MCF 10A (cell line): ENCODE measurements at places on chromosomes 13 and 19. TPM values are rescaled to one million over a fixed set of nuclear protein-coding genes. Genes with fewer than 3 reads are reported as not detected.

SPATA13 gene
- 2.2 TPM in 2 replicates for total RNA-seq

HTR2A gene
- total RNA-seq = not detected in 2 replicates

NKPD1 gene
- total RNA-seq = 0.09 and 0.22 TPM in 2 replicates

PIP5K1C gene
- total RNA-seq = 13.3 and 15.8 TPM in 2 replicates

ANGPTL8 gene
- total RNA-seq = not detected in 2 replicates

CDX2 gene
- not detected in 2 replicates for total RNA-seq

DNA sequence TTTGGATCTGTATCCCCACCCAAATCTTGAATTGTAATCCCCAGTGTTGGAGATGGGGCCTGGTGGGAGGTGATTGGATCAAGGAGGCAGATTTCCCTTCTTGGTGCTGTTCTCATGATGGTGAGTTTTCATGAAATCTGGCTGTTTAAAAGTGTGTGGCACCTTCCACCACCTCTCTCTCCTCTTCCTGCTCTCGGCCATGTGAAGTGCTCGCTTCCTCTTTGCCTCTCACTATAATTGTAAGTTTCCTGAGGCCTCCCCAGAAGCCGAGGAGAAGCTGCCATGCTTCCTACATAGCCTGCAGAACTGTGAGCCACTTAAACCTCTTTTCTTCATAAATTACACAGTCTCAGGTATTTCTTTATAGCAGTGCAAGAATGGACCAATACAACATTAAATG, 15.7 kb downstream of the COMMD6 start:
- DNase-seq = no peak

DNA sequence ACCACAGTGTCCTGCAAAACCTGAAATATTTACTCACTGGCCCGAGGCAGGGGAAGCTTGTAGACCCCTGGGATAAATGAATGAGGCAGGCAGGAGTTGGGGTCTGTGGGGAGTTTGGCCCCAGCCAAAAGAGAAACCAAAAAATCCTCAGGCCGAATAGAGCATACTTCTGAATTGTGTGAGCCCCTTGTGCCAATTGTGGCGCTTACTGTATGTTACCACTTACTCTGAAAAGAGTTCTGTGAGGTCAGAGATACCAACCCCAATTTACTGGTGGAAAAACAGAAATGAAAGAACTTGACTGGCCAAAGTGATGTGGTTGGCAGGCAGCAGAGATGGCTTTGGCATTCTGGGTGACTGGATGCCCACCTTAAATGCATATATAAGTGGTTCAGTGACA, 6.9 kb downstream of the CARM1 start:
- DNase-seq = no peak

GRCh38 chr19:55471266-55471665, 5.2 kb upstream of the ZNF628 start:
- no peak for DNase-seq

- peak; percentile 52 for DNase-seq
Measured at GRCh38 chr13:36096461-36097416, 34.4 kb downstream of the DCLK1 start.

DNA sequence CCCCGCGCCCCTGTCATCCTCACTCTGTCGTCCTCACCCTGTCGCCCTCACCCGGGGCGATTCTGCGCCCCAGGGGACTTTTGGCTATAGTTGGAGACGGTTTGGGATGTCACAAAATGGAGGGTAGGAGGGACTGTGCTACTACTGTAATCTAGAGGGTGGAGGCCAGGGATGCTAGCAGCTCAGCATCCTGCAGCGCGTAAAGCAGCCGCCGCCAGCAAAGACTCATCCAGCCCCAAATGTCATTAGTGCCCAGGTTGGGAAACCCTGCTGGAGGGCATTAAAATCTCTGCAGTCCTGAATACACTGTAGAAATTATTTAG, 362 bp downstream of the ZNF557 start:
- DNase-seq = no peak

- no peak for DNase-seq
Measured at GRCh38 chr13:52010890-52011631, at the start of gene ATP7B. Gene ATP7B, minus strand, starts transcription at chr13:52011450. Its CDS starts 113 bp downstream, at chr13:52011337.

DNA sequence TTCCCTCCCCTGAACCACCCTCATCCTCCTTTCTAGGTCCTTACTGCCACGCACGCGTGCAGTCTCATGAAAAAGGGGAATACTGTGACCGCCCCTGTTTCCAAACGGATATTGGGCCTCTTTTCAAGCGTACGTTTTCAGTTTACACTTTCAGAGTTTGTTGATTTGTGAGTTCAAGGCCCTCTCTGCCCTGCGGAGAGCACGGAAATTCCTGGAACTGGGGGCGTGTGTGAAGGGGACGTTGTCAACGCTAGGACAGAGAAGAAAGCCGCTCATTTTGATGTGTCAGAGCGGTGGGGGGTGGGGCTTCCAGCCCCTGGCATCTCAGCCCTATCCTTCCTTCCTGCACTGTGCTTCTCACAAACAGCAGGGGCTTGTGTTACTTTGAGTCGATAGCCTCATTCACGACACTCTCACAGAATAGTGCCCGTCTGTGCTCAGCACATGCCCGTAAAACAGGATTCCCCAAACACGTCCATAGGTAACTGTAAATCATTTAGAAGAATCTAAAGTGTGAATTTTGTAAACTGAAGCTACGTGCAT, 137.6 kb upstream of the PEG3 start:
- DNase-seq = no peak

DNA sequence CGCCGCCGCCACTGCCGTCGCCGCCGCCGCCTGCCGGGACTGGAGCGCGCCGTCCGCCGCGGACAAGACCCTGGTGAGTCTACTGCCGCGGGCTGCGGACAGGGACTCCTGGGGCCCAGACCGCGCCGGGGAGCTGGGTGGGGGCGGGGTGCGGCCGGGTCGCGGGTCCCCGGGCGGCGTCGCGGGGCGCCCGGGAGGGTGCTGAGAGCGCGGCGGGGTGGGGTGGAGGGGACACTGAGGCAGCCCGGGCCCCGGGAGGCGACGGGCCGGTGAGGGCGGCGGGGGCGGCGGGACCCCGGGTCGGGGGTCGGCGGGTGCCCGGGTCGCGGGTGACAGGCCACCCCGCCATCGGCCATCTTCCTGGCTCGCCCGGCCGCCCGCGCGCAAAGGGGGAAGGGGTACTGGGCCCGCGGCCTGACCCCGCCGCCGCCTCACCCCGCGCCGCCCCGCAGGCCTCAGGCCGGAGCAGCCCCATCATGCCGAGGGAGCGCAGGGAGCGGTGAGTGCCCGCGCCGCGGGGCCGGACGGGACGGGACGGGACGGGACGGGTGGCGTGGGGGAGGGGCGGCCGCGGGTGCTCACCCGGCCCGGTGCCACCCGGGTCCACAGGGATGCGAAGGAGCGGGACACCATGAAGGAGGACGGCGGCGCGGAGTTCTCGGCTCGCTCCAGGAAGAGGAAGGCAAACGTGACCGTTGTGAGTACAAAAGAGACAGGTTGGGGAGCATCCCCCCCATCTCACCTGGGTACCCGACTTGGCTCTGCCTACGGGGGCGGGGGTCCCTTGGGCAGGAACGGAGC, 489 bp downstream of the CCNE1 start:
- DNase-seq = no peak

DNA sequence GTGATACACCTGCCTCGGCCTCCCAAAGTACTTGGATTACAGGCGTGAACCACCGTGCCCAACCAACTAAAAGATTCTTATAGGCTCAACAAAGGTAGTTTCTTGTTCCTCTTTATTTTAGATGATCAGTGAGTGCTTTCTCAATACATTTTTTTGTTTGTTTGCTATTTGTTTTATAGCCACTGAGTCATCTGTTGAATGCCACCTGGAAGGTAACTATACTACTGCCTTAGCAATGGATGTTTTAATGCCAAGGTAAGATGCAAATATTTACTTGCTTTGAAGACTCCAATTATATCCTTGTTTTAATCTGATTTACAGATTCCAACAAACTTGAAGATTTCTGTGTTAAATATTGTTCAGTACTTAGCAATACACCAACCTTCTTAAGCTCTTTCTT, 2807.4 kb upstream of the PCDH20 start:
- no peak for DNase-seq
